Lung microvascular endothelial cell (primary cell): ENCODE measurements at places on chromosomes 12 and 14. TPM values are rescaled to one million over a fixed set of nuclear protein-coding genes. Genes with fewer than 3 reads are reported as not detected.

The LETMD1 gene
- 20.8 and 27.7 TPM in 2 replicates for total RNA-seq

The TMEM233 gene
- 0.40 and 0.44 TPM in 2 replicates for total RNA-seq

The SDSL gene
- 3.9 and 4.2 TPM in 2 replicates for total RNA-seq

The ABCC9 gene
- under 0.01 TPM in 2 replicates for total RNA-seq

The ACSM4 gene
- not detected in 2 replicates for total RNA-seq

The KCNJ8 gene
- not detected in 2 replicates for total RNA-seq

The NAV3 gene
- total RNA-seq: 1.2 and 9.4 TPM in 2 replicates

The TSPAN9 gene
- total RNA-seq: 74.1 and 83.7 TPM in 2 replicates

The KLRD1 gene
- total RNA-seq: under 0.01 and 0.20 TPM in 2 replicates

The FOXG1 gene
- total RNA-seq: not detected in 2 replicates

The LIN7A gene
- 0.20 and 0.22 TPM in 2 replicates for total RNA-seq

The KCNK13 gene
- not detected in 2 replicates for total RNA-seq

The DLST gene
- total RNA-seq: 35.3 and 35.7 TPM in 2 replicates

The GPR162 gene
- 0.20 and 0.87 TPM in 2 replicates for total RNA-seq

The AQP2 gene
- not detected in 2 replicates for total RNA-seq

The METTL25 gene
- total RNA-seq: 8.1 and 15.7 TPM in 2 replicates

The CCT2 gene
- total RNA-seq: 188 and 195 TPM in 2 replicates

The EFCAB11 gene
- total RNA-seq: 1.8 and 2.2 TPM in 2 replicates

The ADAM20 gene
- 0.22 and 0.60 TPM in 2 replicates for total RNA-seq

The KTN1 gene
- 119 and 172 TPM in 2 replicates for total RNA-seq

The CLEC6A gene
- not detected in 2 replicates for total RNA-seq

The HPD gene
- total RNA-seq: not detected in 2 replicates

The PLD4 gene
- under 0.01 TPM in 1 of 2 replicates, not detected in the other for total RNA-seq

The DLK1 gene
- total RNA-seq: not detected in 2 replicates

The CCNT1 gene
- 13.1 and 21.4 TPM in 2 replicates for total RNA-seq

The BEST3 gene
- total RNA-seq: under 0.01 and 0.60 TPM in 2 replicates

The FAM90A1 gene
- under 0.01 TPM in 1 of 2 replicates, not detected in the other for total RNA-seq

The NGB gene
- total RNA-seq: not detected in 2 replicates

The LRTM2 gene
- total RNA-seq: not detected in 2 replicates

The RABGGTA gene
- total RNA-seq: 11.8 and 17.3 TPM in 2 replicates

The SLC7A7 gene
- 5.0 and 6.7 TPM in 2 replicates for total RNA-seq

The TCL1A gene
- total RNA-seq: not detected in 2 replicates

The SLC39A2 gene
- total RNA-seq: not detected in 2 replicates

The GPR65 gene
- under 0.01 and 0.20 TPM in 2 replicates for total RNA-seq

The SMCO3 gene
- 1.3 and 2.2 TPM in 2 replicates for total RNA-seq

The OR11H12 gene
- total RNA-seq: not detected in 2 replicates

The POC1B gene
- total RNA-seq: 13.1 and 14.6 TPM in 2 replicates

The FBXO34 gene
- total RNA-seq: 16.8 and 21.6 TPM in 2 replicates

The RALGAPA1 gene
- 12.2 and 20.8 TPM in 2 replicates for total RNA-seq

The KCNH3 gene
- total RNA-seq: under 0.01 TPM in 1 of 2 replicates, not detected in the other

The RFLNA gene
- total RNA-seq: 0.20 and 0.44 TPM in 2 replicates

The STYK1 gene
- 4.2 and 8.1 TPM in 2 replicates for total RNA-seq

The NUBPL gene
- 2.4 and 3.7 TPM in 2 replicates for total RNA-seq

The SRRM4 gene
- total RNA-seq: not detected in 2 replicates

The AMDHD1 gene
- not detected in 2 replicates for total RNA-seq

The SRGAP1 gene
- 1.3 and 2.2 TPM in 2 replicates for total RNA-seq

The SPRYD3 gene
- total RNA-seq: 8.9 and 12.9 TPM in 2 replicates

The CACNA1C gene
- under 0.01 and 0.44 TPM in 2 replicates for total RNA-seq

The KRT4 gene
- not detected in 2 replicates for total RNA-seq
